ENCODE measurements at places on chromosomes 7 and 10. TPM values are rescaled to one million over a fixed set of nuclear protein-coding genes. Genes with fewer than 3 reads are reported as not detected.

Gene FAS
- total RNA-seq = 5.9 TPM

Gene CPN1
- not detected for total RNA-seq

Gene DYNC1I1
- total RNA-seq = 8.3 TPM

Gene PRXL2A
- total RNA-seq = 21.9 TPM

Gene ARHGAP22
- total RNA-seq = 0.69 TPM

Gene TRIM50
- total RNA-seq = not detected

Gene TTYH3
- 14.8 TPM for total RNA-seq

DNA sequence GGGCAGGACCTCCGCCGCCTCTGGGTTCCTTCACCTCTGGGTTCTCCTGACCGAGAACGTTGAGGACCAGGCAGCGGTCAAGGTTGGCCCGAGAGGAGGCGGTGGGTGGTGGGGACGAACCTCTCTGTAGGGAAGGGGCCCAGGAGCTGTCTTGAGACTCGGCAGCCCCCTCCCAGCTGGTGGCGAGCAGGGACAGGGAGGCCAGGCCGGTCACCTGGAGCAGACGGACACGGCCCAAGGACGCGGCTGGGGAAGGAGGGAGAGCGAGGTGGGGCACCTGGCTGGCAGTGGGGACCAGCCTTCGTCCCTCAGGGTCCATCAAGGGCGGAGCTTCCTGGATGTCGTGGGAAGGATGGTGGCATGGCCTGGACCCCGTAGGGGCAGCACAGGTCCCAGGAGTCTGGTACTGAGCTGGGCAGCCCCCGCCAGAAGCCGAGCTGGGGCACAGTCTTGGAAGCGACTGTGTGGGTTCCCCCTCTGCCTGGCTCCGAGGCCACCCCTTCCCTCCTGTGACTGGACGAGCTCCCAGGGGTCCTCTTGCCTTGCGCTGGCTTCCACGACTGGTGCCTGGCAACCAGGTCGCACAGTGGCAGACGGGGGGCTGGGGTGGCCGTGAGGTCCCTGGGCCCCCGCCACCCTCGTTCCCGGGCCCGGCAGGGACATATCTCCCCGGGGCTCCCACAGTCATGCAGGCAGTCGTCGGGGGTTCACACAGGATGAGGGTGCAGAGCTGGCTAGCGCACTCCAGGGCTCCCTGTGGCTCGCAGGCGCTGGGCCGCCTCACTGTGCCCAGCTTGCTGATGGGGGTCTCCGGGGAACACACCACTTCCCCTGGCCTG, 89.9 kb downstream of the DNAJB6 start:
- H3K36me3 ChIP-seq = no peaks in the 10 kb centered on the region
- H3K4me3 ChIP-seq = no peak overlapping the region
- no peaks in the 10 kb centered on the region for H3K27me3 ChIP-seq

- DNase-seq = no peak
- no peak overlapping the region for H3K27ac ChIP-seq
- no peaks in the 10 kb centered on the region for H3K27me3 ChIP-seq
- peak overlapping the region; percentile 27 for H3K4me3 ChIP-seq
- no peaks in the 10 kb centered on the region for H3K4me1 ChIP-seq
These were observed 58.1 kb downstream of the FHIP2A start for GRCh38 chr10:114879541-114880158.

GRCh38 chr7:28183627-28184026, 3.0 kb upstream of the JAZF1 start:
- no peak for DNase-seq
- no peak overlapping the region for H3K4me3 ChIP-seq
- H3K36me3 ChIP-seq = no peaks in the 10 kb centered on the region

DNA sequence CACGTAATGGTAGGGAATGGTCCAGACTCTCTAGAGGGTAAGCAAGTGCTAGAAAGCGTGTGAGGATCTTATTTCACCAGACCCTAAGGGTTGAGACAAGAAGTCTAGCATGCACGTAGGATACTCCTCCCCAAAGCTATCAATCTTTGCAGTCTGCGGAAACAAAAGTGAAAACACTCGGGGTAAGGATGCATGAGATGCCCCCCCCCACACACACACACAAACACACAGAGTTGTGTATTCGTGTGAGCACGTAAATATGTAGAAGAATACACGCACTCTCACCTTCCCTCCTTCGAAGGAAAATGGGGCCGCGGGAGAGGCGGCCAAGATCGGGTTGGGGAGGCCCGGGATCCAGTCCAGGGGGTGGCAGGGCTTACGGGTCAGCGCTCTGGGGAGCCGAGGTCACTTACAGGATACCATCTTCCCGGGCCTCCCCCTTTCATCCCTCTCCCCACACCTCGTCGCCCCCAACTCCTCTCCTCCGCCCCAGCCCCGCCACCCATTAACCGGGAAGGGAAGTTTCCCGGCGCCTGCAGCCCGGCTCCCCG, 455 bp downstream of the CUL2 start:
- no peaks in the 10 kb centered on the region for H3K27me3 ChIP-seq
- peak overlapping the region; percentile 99 for H3K4me3 ChIP-seq
- H3K4me1 ChIP-seq = peaks cover 38% of the 10 kb centered on the region
- peak overlapping the region; percentile 96 for H3K27ac ChIP-seq
- no peaks in the 10 kb centered on the region for H3K36me3 ChIP-seq
- peak; percentile 2 for DNase-seq

- H3K4me1 ChIP-seq = no peaks in the 10 kb centered on the region
- H3K36me3 ChIP-seq = no peaks in the 10 kb centered on the region
- H3K27me3 ChIP-seq = no peaks in the 10 kb centered on the region
- DNase-seq = no peak
- no peak overlapping the region for H3K4me3 ChIP-seq
These were observed 270.7 kb downstream of the ADRA2A start for GRCh38 chr10:111347386-111348013.

DNA sequence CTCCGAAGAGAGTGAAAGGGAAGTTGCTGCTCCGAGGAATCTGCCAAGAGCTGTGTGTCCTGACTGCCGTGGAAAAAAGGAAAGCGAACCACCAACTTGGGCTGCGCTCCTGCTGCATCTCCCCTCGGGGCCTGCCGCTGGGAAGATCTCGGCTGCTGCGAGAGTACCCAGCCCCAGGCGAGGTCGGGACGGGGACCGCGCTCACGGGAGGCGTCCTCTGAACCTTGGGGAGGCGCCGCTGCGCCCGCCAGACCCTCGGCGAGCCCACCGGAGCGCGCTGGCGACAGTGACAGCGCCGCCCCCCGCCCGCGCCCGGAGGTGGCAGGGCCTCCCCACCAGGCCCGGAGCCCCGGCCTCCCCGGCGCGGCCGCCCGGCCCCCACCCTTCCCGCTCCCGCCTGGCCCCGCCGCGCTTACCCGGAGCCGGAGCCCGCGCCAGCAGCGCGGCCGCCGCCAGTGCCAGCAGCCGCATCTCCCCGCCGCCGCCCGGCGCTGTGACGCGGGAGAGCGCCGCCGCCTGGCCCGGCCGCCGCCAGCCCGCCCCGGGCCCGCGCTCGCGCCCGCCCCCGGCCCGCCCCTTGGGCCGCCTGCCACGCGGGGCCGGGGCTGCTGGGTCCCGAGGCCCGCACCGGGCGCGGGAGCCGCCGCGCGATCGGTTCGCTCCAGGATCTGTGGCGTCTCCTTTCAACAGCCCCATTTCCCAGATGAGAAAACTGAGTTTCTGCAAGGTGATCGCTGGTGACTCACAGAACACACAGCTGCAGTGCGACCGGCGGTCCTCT, at the start of gene VSTM4:
TSS of gene VSTM4 (minus strand) at position 508 of the 781 bp plus-strand sequence. CDS start at position 471, 37 bp downstream.
- H3K36me3 ChIP-seq = no peaks in the 10 kb centered on the region
- peak within 1 kb of the TSS; percentile 57 for H3K27ac ChIP-seq
- peak within 1 kb of the TSS; percentile 63 for H3K4me3 ChIP-seq
- no peak for DNase-seq
- peaks cover 12% of the 10 kb centered on the region for H3K4me1 ChIP-seq

DNA sequence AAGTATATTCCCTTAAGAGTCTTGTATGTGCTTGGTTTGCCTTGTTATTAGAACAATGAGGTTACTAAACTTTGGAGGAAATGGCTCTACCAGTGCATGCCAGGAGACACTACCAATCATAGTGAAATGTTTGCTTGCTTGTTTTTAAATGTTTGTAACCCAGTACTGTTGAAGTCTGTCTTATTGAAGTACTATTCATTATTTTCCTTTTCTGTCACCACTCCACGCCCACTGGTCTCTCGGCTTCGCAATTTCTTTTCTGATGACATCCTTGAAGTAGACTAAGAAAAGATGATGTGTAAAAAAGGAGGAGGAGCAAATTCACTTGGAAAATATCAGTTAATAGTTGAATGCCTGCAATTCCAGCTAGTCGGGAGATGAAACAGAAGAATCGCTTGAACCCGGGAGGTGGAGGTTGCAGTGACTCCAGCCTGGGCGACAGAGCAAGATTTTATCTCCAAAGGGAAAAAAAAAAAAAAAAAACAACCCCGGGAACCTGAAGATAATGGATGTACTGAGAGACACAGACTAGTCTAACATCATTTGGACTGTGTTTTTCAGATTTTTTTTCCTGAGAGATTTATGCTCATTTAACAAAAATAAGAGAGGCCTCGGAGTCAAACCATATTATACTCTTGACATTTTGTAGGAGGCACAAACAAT, 959.4 kb downstream of the PCDH15 start:
- no peak overlapping the region for H3K4me3 ChIP-seq
- no peak overlapping the region for H3K27ac ChIP-seq
- H3K27me3 ChIP-seq = no peaks in the 10 kb centered on the region
- H3K36me3 ChIP-seq = no peaks in the 10 kb centered on the region

GRCh38 chr10:80161321-80162083, 29.0 kb downstream of the PLAC9 start:
- no peaks in the 10 kb centered on the region for H3K27me3 ChIP-seq
- no peak for DNase-seq
- peak overlapping the region; percentile 92 for H3K27ac ChIP-seq
- peaks cover 55% of the 10 kb centered on the region for H3K36me3 ChIP-seq
- H3K4me3 ChIP-seq = no peak overlapping the region

GRCh38 chr7:4227105-4228010, 454.7 kb upstream of the FOXK1 start:
- H3K27ac ChIP-seq = no peak overlapping the region
- H3K4me3 ChIP-seq = no peak overlapping the region
- H3K4me1 ChIP-seq = no peaks in the 10 kb centered on the region

- H3K4me1 ChIP-seq = no peaks in the 10 kb centered on the region
- no peak for DNase-seq
- H3K27me3 ChIP-seq = no peaks in the 10 kb centered on the region
These were observed 297.3 kb upstream of the LYZL1 start for GRCh38 chr10:28991333-28992270.

DNA sequence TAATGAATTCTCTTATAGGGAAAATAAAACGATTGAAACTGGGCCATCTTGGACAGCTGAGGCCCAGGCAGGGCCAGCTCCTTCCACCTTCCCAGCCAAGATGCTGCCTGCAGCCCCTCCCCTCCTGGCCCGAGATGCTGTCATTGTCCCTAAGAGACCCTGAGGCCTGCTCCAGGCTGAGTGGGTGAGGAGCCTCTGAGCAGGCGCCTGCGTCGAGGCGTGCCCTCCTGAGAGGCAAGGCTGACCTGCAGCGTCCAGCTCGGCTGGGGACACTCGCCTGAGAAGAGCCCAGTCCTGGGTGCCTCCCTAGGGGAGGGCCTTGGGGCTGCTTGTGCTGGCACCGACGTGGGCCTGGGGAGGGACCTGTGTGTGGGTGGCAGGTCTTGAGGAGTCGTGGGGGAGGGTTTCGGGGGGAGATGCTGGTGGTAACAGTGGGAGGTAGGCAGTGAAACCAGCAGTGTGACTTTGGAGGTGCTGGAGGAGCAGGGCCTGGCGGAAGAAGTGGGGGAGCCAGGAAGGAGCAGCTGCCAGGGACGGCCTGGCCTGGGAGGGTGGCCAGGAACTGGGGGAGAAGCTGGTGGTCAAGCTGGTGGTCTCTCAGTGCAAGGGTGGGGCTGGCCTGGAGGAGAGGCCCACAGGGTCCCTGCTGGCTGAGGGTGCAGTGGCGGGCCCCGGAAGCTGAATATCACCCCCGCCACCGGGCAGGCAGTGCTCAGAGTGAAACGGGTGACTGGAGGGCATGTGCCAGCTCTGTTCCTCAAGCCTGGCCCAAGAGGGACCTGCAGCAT, 7.9 kb downstream of the GPR146 start:
- no peak overlapping the region for H3K27ac ChIP-seq
- peaks cover 58% of the 10 kb centered on the region for H3K4me1 ChIP-seq
- DNase-seq = no peak
- H3K27me3 ChIP-seq = no peaks in the 10 kb centered on the region

- no peak overlapping the region for H3K27ac ChIP-seq
- H3K27me3 ChIP-seq = no peaks in the 10 kb centered on the region
- H3K36me3 ChIP-seq = no peaks in the 10 kb centered on the region
- DNase-seq = no peak
These were observed 16.6 kb upstream of the ASB4 start for GRCh38 chr7:95469187-95469586.

- no peaks in the 10 kb centered on the region for H3K36me3 ChIP-seq
- H3K4me1 ChIP-seq = peaks cover 9% of the 10 kb centered on the region
- H3K27me3 ChIP-seq = no peaks in the 10 kb centered on the region
- H3K4me3 ChIP-seq = no peak overlapping the region
These were observed 6.6 kb downstream of the BBIP1 start for GRCh38 chr10:110912374-110912773.

DNA sequence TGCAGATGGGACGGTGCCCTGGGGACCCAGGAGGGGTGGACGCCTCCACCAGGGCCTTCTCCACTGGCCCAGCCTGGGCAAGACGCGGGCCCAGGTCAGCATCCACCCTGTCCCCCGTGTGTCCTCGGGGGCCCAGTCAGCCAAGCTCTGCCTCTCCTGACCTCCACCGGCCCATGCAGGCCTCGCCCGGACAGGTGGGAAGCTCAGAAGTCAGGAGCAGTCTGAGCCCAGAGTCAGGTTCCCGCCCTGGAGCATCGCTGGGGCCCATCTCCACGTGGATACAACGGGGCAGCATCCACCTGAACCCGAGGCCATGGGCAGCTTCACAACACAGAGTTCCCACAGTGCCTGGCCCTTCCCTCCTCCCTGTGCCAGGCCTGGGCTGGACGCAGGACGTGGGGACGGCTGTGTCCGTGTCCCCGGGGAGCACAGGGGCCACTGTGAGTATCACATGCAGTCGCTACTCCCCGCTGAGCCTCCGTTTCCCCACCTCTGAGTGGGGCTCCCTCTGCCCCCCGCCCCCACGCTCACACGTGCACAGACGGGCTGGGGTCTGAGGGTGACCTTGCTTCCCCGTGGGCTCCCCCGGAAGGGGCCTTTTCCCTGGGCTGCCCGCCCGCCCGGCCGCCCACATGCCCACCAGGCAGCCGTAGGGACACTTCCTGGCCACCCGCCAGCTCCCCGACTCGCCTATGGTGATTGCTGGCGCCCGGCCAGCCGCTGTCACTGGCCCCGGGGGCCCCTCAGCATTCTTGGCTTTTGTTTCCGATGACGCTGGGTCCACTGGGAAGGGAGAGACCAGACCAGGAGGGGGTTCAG, 64.3 kb downstream of the PDGFA start:
- peaks cover 17% of the 10 kb centered on the region for H3K27me3 ChIP-seq
- H3K4me1 ChIP-seq = peaks cover 12% of the 10 kb centered on the region
- no peak for DNase-seq
- no peaks in the 10 kb centered on the region for H3K36me3 ChIP-seq
- no peak overlapping the region for H3K4me3 ChIP-seq
